ENCODE measurements at places on chromosomes 16 and 17. TPM values are rescaled to one million over a fixed set of nuclear protein-coding genes. Genes with fewer than 3 reads are reported as not detected.

Gene TMC8
- total RNA-seq, result 0.12 TPM

Gene CSH1
- not detected for total RNA-seq

Gene TLCD2
- total RNA-seq, result 2.9 TPM

Gene GSPT1
- 92.5 TPM for total RNA-seq

Gene C16orf92
- not detected for total RNA-seq

Gene NETO2
- total RNA-seq, result 54.5 TPM

Gene CCL4
- not detected for total RNA-seq

Gene CMTM2
- total RNA-seq, result not detected

Gene LGALS3BP
- 69.5 TPM for total RNA-seq

Gene PLA2G10
- total RNA-seq, result 2.2 TPM

Gene BOLA2
- total RNA-seq, result 7.8 TPM

Gene GCGR
- total RNA-seq, result 2.2 TPM

DNA sequence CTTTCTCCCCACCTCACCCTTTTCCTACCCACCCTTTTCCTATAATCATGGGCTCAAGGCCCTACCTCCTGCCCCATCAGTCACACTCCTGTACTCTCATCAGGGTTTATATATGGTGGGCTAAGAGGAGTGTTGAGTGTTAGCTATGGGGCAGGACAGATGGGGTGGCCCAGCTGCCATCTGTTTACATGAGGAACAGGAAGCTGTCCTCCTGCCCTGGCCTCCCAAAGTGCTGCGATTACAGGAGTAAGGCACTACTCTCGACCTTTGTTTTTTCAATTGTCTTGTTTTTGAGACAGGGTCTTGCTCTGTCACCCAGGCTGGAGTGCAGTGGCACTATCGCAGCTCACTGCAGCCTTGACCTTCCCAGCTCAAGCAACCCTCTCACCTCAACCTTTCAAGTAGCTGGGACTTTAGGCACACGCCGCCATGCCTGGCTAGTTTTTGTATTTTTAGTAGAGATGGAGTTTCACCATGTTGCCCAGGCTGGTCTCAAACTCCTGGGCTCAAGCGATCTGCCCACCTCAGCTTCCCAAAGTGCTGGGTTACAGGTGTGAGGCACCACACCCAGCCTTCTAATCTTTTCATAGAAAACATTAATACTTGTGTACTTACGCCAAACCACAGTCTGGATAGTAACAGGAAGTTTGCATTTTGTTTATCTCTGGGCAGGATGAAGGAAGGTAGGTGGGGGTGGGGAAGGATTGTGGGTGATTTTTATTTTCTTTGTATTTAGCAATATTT is 1.6 kb downstream of the TRADD start:
- peaks cover 4% of the 10 kb centered on the region for H3K4me1 ChIP-seq
- no peak overlapping the region for H3K27ac ChIP-seq
- H3K27me3 ChIP-seq, result peaks cover 81% of the 10 kb centered on the region
- peak overlapping the region; percentile 56 for H3K4me3 ChIP-seq

- H3K36me3 ChIP-seq, result peaks cover 6% of the 10 kb centered on the region
- no peak overlapping the region for H3K27ac ChIP-seq
- H3K27me3 ChIP-seq, result peaks cover 31% of the 10 kb centered on the region
- peak; percentile 60 for DNase-seq
Observed at GRCh38 chr16:813204-813915, 12.8 kb upstream of the GNG13 start.

- H3K27ac ChIP-seq, result no peak overlapping the region
- peaks cover 26% of the 10 kb centered on the region for H3K27me3 ChIP-seq
- H3K4me3 ChIP-seq, result no peak overlapping the region
- no peaks in the 10 kb centered on the region for H3K36me3 ChIP-seq
- peak; percentile 53 for DNase-seq
Observed at GRCh38 chr17:41496803-41497484, 7.2 kb upstream of the KRT36 start.

DNA sequence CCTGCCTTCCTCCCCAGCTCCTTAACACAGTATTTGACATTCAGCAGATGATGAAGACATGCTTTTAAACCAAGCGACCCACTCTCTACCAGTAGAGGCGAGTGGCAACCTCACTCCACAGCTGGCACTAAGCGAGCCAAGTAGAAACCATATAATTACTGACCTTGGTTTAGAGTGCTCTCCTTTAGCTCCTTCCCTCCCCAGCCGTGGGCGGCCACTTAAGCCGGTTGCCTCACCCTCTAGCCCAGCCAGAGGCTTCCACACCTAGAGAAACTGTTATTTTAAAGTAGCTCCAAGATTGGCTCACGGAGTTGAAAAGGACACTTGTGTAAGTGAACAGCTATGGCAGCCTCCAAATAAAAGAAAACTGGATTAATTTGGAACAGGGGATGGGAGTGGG is 109.1 kb upstream of the CRHR1 start:
- H3K36me3 ChIP-seq, result no peaks in the 10 kb centered on the region
- no peaks in the 10 kb centered on the region for H3K4me1 ChIP-seq
- DNase-seq, result no peak
- peaks cover 19% of the 10 kb centered on the region for H3K27me3 ChIP-seq
- H3K27ac ChIP-seq, result no peak overlapping the region

DNA sequence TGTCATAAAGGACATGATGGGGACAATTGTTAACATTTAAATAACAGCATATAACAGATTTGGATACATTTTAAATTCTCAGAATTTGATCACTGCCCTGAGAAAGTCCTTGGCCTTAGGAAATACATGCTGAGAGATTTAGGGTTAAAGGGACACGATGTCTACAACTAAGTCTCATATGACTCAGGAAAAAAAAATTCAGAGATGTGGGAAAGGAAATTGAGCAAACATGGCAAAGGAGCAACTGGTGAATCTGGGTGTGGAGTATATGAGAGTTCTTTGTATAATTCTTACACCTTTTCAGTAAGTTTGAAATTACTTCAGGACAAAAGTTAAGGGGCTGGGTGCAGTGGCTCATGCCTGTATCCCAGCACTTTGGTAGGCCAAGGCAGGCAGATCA is 18.2 kb downstream of the MPP3 start:
- no peaks in the 10 kb centered on the region for H3K27me3 ChIP-seq
- no peaks in the 10 kb centered on the region for H3K4me1 ChIP-seq
- H3K4me3 ChIP-seq, result no peak overlapping the region
- peaks cover 6% of the 10 kb centered on the region for H3K36me3 ChIP-seq

DNA sequence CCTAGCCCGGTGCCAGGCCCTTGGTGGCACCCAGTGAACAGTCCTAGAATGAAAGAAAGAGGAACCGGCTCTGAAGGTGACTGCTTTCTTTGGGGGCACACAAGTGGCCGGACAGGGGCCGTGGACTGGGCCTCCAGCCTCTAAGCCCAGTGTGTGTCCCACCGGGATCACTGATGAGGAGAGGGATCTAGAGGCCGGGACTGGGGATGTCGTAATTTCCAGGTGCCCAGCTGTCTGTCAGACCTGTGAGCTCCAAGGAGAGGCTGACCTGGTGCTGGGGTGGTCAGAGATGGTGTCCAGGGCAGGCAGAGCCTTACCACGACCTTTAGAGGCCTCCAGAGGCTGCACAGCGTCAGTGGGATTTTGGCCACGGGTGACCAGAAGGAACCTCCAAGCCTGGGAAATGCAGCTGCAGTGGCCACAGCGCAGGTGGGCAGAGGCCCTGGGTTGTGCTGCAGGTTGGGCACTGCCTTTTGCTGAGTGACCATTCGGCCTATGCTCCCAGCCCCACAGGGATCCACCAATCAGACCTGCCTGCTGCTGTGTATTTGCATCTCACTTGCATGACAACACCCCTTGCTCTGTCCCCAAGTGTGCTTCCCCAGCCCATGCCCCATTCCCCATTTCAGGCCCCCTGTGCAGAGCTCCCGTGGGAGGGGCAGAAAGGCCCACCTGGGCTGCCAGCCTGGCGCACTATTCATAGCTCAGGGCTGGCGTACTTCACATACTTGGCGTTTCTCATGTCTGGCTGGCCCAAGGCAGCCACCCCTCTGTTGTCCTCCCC is 12.5 kb downstream of the ARHGAP23 start:
- no peak for DNase-seq
- H3K4me1 ChIP-seq, result no peaks in the 10 kb centered on the region
- H3K4me3 ChIP-seq, result no peak overlapping the region
- H3K27ac ChIP-seq, result no peak overlapping the region
- peaks cover 33% of the 10 kb centered on the region for H3K27me3 ChIP-seq

GRCh38 chr16:72845322-72846020 is 202.5 kb downstream of the ZFHX3 start:
- peaks cover 3% of the 10 kb centered on the region for H3K36me3 ChIP-seq
- H3K4me3 ChIP-seq, result no peak overlapping the region
- peak overlapping the region; percentile 5 for H3K27ac ChIP-seq
- peaks cover 37% of the 10 kb centered on the region for H3K4me1 ChIP-seq
- peaks cover 2% of the 10 kb centered on the region for H3K27me3 ChIP-seq
- no peak for DNase-seq

GRCh38 chr17:80889231-80890195 is 102.1 kb upstream of the CHMP6 start:
- no peaks in the 10 kb centered on the region for H3K27me3 ChIP-seq
- DNase-seq, result no peak
- no peak overlapping the region for H3K4me3 ChIP-seq
- no peak overlapping the region for H3K27ac ChIP-seq
- peaks cover 9% of the 10 kb centered on the region for H3K36me3 ChIP-seq

GRCh38 chr17:82920150-82920549 is 80.3 kb upstream of the ZNF750 start:
- no peak for DNase-seq
- H3K27me3 ChIP-seq, result no peaks in the 10 kb centered on the region
- H3K4me3 ChIP-seq, result no peak overlapping the region
- H3K27ac ChIP-seq, result no peak overlapping the region

GRCh38 chr17:68196394-68197090 is 51.3 kb upstream of the AMZ2 start:
- H3K4me3 ChIP-seq, result peak overlapping the region; percentile 35
- no peaks in the 10 kb centered on the region for H3K36me3 ChIP-seq

GRCh38 chr16:72604375-72604774 is 432.4 kb upstream of the PMFBP1 start:
- H3K4me3 ChIP-seq, result no peak overlapping the region
- peaks cover 5% of the 10 kb centered on the region for H3K36me3 ChIP-seq
- no peak overlapping the region for H3K27ac ChIP-seq

- H3K4me3 ChIP-seq, result no peak overlapping the region
- peaks cover 2% of the 10 kb centered on the region for H3K36me3 ChIP-seq
- DNase-seq, result no peak
- H3K27ac ChIP-seq, result peak overlapping the region; percentile 14
Observed at GRCh38 chr16:9185381-9185780, 93.9 kb downstream of the HAPSTR1 start.

GRCh38 chr17:68539548-68540467 is 27.6 kb downstream of the PRKAR1A start:
- peak overlapping the region; percentile 56 for H3K27ac ChIP-seq
- no peak overlapping the region for H3K4me3 ChIP-seq
- no peak for DNase-seq

GRCh38 chr16:84482951-84483881 is 21.2 kb downstream of the MEAK7 start:
- peaks cover 19% of the 10 kb centered on the region for H3K36me3 ChIP-seq
- no peak for DNase-seq
- H3K27me3 ChIP-seq, result no peaks in the 10 kb centered on the region

- DNase-seq, result no peak
- peaks cover 13% of the 10 kb centered on the region for H3K4me1 ChIP-seq
- peaks cover 9% of the 10 kb centered on the region for H3K36me3 ChIP-seq
- H3K27ac ChIP-seq, result peak overlapping the region; percentile 99
- no peaks in the 10 kb centered on the region for H3K27me3 ChIP-seq
Observed at GRCh38 chr16:30874244-30874820, 19.5 kb downstream of the BCL7C start.

DNA sequence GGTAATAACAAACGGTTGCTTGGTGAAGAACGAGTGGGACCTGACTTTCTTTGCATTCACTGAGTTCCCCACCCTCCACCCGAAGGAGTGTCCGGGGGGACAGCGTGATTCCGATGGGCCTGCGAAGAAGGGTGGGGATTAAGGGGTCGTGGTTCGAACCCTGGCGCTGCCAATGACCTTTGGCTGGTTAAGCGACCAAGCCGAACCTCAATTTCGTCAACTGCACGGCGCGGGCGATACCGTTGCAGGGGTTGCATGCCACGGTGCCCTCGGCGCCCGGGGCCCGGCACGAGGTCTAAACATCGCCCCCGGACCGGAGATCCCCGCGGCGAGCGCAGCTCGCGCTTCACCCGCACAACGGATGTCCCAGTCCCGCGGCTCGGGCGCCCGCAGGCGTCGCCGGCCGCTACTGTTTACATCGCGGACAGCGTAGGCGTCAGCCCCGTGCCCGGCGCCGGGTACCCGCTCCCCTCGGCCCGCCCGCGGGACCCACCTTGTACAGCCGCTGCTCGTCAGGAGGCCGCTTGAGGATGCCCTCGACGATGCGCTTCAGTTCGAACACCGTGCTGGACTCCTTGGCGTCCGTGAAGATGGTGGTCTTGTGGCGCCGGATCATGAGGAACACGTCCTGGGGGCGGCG is 460 bp downstream of the ELOB start:
- no peak for DNase-seq
- peaks cover 5% of the 10 kb centered on the region for H3K36me3 ChIP-seq
- H3K4me3 ChIP-seq, result peak overlapping the region; percentile 91
- H3K4me1 ChIP-seq, result peaks cover 17% of the 10 kb centered on the region

DNA sequence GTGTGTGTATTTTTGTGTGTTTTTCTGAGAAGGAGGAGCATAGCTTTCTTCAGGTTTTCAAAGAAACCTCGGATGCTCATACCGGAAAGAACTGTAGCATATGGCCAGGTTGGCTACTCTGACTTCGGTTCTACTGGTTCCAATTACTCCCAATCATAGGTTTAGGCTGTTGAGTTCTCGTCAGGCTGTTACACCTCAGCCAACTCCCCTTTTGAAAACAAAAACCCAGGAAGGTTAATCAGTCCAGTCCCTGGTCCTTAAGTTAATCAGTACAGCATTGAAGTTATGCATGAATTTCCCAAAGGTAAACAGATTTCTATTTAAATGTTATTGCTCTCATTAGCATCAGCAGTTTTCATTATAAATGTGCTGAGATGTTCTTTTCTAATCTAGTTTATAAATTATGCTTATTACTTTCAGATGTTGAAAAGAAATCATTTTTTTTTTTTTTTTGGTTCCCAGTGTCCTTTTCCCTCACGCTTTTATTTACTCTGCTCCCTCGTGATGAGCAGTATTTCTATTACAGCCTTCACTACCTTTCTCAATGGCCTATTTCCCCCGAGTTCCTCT is 111.0 kb downstream of the NPIPB5 start:
- no peaks in the 10 kb centered on the region for H3K4me1 ChIP-seq
- H3K27me3 ChIP-seq, result no peaks in the 10 kb centered on the region
- no peak overlapping the region for H3K27ac ChIP-seq
- H3K36me3 ChIP-seq, result no peaks in the 10 kb centered on the region
- no peak overlapping the region for H3K4me3 ChIP-seq
